ENCODE measurements at places on chromosomes 5 and 9.

- DNase-seq = no peak
These were observed 104.0 kb upstream of the LMX1B start for GRCh38 chr9:126509718-126510117.

GRCh38 chr9:131624636-131625507 is 79.5 kb downstream of the PRRT1B start:
- no peak for DNase-seq

- DNase-seq = no peak
These were observed 90.6 kb downstream of the ZCCHC7 start for GRCh38 chr9:37210737-37211523.

DNA sequence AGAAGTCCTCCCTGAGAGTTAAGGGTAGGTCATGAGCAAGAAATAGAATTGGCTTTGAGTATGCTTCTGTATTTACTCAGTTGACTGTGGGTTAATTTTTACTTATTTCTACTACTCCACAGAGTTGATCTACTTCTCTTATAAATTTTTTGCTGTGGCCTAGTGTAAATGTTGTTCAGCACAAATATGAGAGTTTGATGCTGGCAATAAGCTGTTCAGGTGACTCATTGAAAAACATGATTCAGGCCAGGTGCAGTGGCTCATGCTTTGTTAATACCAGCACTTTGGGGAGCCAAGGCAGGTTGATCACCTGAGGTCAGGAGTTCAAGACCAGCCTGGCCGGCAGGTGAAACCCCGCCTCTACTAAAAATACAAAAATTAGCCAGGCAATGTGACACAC is 4.5 kb upstream of the CDK7 start:
- no peak for DNase-seq

- no peak for DNase-seq
These were observed 137.2 kb downstream of the PRKACG start for GRCh38 chr9:68876681-68877080.

DNA sequence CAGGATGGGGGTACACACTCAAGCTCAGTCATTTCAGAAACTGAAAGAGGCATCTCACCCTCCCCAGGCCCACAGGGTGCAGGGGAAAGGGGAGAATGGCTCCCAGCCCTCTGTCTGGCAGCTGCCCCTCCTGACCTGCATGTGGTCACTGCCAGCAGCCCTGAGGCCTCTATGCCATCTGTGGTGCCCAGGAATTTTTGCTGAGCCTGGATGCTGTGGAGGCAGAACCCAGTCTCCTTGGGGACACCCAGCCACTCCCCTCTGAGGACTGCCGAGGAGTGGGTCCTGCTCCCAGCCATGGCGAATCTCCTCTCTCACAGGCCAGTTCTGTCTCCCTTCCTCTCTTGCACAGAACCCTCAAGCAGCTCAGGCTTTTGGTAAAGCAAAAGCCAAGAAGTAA is 104.0 kb upstream of the ALDH1B1 start:
- DNase-seq = no peak

DNA sequence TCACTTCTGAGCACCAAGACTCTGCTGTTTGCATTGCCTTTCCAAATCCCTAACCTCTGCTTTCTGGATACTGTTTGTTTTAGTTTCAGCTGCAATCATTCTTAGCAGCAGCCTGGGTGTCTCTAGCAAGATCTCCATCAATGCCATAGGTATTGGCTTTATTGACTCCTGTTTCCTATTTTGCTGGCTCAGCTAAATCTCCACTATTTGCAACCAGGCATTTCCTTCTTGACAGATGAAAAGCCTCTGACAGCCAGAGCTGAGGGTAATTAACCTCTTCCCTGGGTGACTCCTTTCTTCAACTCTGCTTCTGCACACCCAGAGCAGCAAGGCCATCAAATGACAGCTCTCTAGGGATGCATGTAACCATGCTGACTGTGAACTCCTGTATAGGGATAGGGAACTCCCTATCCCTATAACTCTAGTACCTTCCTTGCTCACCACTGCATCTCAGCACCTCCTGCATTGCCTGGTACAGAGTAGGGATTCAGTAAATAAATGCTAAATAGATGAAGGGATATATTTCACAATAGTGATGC is 293.5 kb downstream of the TRIM32 start:
- DNase-seq = no peak

DNA sequence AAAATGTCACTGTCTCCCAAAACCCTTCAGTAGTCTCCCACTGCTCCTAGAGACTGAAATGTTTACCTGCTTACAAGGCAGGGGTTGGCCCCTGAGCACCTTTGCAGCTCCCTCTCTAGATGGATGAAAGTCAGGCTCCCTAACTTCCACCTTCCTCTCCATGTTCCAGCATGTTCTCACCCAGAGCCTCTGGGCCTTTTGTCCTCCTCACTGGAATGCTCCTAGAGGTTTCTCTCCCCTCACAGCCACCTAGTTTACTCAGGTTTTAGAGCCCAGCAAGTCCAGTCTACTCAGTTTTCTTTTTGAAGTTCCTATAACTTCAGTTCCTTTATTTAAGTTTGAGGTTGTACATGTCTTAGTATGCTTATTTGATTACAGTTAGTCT is 815 bp upstream of the URM1 start:
- DNase-seq = no peak

GRCh38 chr5:78002690-78003089 is 226.6 kb upstream of the TBCA start:
- peak; percentile 11 for DNase-seq

DNA sequence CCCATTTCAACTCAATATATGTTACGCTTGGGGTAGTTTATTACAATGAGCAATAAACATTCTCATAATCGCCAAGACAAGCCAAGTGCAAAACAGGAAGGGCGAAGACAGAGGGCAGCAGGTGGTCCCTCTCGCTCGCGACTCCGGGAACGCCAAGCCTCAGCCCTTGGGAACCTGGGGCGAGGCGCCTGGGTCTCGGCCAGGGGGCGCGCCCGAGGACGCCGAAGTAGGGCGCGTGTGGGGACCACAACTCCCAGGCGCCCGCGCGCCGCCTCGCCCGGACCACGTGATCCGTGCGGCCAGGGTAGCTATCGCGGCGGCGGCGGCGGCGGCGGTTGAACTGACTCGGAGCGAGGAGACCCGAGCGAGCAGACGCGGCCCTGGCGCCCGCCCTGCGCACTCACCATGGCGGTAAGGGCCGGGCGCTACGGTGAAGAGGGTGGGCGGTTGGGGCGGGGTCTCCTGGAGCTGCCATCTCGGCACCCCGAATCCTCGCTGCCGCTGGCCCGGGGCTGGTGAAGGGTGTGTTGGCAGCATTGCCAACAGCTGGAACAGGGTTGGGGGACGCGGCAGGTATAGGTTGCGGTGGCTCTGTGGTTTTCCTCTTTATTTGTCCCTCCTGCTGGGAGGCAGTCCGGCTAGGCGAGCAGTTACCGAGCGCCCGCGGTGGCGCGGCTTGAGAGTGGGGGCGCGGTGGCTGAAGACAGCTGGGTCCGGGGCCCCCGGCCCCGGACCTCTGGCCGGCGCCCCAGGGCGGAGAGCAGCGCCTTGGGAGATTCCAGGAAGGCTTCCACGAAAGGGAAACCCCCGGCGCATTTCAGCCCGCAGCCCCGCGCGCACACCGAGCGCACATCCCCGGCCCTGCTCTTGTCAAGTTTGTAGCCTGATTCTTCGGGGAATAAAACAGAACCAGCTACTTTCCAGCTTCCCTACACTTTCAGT is at the start of gene SLC31A2:
Gene SLC31A2 (plus strand): TSS at position 338 of the 942 bp plus-strand sequence. CDS start 68 bp downstream, at position 406.
- peak; percentile 84 for DNase-seq

- no peak for DNase-seq
These were observed 106.1 kb upstream of the PHYKPL start for GRCh38 chr5:178338750-178339144.

GRCh38 chr5:6496207-6496584 is 47.5 kb downstream of the UBE2QL1 start:
- DNase-seq = no peak

GRCh38 chr9:115414561-115414960 is 296.6 kb upstream of the TNC start:
- DNase-seq = no peak

DNA sequence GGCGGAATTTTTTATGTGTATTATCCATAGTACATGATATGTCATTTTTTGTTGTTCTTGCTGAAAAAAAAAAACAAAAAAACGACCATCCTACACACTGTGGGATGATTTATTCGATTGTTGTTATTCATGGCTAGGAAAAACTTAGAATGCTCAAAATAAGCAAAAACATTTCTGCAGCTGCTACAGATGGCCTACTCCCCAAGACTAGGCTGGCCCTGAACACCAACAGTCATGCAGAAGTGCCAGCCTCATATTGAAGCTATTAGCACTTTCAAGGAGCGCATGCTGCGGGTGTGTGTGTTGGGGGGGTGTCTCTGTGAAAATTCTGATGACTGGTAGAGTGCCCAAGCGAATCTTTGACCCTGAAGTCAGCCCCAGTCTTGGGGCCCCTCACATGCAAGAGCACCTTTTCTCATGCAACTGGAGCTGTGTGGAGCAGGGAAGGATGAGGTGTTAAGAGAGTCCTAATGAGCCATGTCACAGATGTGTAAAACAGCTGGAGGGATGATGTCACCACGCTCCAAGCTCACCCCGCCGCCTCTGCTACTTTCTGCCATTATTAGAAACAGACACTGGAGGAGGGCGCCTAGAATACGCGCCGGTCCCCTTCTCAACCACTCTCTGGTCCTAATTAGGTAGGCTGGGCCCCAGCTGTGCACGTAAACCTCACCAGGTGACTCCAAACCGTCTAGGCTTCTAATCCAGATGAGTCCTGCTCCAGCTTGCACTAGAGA is 61.0 kb upstream of the SMIM23 start:
- DNase-seq = no peak

- DNase-seq = no peak
These were observed 201.7 kb downstream of the MEF2C start for GRCh38 chr5:88681211-88681803.

- peak; percentile 23 for DNase-seq
These were observed 278.4 kb downstream of the NSG2 start for GRCh38 chr5:174323878-174324281.

- DNase-seq = no peak
These were observed 1.1 kb downstream of the BAG1 start for GRCh38 chr9:33263131-33264002.

GRCh38 chr5:95848701-95849100 is 26.2 kb upstream of the GLRX start:
- DNase-seq = no peak

DNA sequence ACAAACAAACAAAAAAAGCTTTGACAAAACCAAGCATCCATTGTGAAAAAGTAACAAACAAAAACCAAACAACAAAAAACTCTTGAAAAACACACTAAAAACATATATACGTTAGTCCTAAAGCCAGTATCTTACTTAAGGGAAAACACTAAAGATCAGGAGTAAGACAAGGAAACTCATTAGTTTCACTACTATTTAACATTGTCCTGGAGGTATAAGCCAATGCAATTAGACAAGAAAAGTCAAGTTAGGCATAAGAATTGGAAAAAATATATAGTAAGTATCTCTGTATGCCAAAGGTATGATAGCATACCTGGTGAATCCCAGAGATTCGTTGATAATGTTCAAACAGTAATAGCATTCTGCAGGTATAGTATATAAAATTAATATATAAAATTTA is 21.8 kb upstream of the UBTD2 start:
- DNase-seq = no peak

DNA sequence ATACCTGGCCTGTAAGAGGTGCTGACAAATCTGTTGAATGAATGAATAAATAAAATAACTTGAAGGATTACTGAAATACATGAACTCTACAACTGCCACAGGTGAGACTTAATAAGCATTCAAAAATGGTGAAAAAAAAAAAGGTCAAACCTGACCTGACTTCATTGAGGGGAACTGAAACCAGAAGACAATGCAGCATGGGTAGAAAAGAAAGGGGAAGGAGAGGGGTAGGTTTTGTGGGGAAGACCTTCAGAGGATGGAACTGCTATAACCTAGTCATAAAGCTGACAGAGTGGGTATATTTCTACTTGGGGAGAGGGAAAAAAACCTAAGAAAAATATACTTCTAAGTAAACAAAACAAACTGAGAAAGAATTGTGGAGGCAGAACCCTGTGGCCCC is 56.6 kb downstream of the RASEF start:
- no peak for DNase-seq

DNA sequence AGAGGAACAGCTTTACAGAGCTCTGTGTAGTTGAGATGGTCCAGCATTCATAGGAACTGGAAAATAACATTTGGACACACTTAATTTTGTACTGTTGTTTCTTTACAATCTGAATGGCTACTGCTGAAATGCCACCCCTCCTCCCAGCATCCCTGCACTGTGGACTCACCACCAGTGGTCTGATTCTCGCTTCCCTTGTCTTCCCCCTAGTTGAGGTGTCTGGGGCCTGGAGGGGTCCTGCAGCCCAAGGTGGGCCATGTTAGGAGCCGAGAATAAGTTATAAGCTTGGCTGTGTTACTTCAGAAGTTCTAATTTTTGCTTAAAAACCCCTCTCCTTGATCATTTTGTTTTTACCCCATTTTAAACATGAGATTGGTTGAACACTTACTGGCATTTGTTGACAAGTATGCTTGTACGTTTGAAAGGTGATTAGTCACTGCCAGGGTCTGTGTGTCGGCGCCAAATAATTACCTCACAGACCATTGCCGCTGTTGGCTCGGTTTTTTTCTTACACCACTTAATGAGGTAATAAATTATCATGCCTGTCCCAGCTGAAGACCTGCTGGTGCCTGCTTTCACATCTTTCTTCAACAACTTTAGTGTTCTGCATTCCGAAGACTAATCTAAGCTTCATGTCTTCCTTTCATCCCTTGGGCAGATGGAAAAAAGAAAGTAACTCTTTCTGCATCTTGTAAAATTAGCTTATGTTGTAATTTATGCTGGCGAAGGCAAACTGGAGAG is 65.8 kb downstream of the MCCC2 start:
- DNase-seq = peak; percentile 65

DNA sequence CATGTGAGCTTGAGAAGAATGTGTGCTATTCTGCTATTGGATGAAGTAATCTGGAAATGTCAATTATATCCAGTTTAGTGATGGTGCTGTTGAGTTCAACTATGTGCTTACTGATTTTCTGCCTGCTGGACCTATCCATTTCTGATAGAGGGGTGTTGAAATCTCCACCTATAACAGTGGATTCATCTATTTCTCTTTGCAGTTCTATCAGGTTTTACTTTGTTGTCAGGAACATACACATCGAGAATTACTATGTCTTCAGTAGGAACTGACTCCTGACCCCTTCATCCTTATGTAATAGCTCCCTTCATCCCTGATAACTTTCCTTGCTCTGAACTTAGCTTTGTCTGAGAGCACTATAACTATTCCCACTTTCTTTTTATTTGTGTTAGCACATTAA is 16.7 kb upstream of the CDC14B start:
- DNase-seq = no peak

All from NCI-H1105 (cell line).